Subcutaneous preadipocyte (primary cell): ENCODE measurements at places on chromosomes 4 and X. TPM values are rescaled to one million over a fixed set of nuclear protein-coding genes. Genes with fewer than 3 reads are reported as not detected.

The P2RY4 gene
- total RNA-seq, result under 0.01 and 0.39 TPM in 2 replicates

The DCAF4L1 gene
- under 0.01 and 0.20 TPM in 2 replicates for total RNA-seq

The HPSE gene
- total RNA-seq, result 1.8 and 3.7 TPM in 2 replicates

The ETNPPL gene
- not detected in 2 replicates for total RNA-seq

The PCDH18 gene
- 100 and 152 TPM in 2 replicates for total RNA-seq

The GPR34 gene
- not detected in 2 replicates for total RNA-seq

The HS6ST2 gene
- under 0.01 and 0.20 TPM in 2 replicates for total RNA-seq

The ETDA gene
- not detected in 2 replicates for total RNA-seq
